ENCODE measurements at places on chromosomes 7 and 10. TPM values are rescaled to one million over a fixed set of nuclear protein-coding genes. Genes with fewer than 3 reads are reported as not detected.

GRCh38 chr10:97483921-97484320, 14.3 kb downstream of the MMS19 start:
- H3K27ac ChIP-seq, result no peak overlapping the region
- no peak overlapping the region for H3K4me3 ChIP-seq
- no peaks in the 10 kb centered on the region for H3K27me3 ChIP-seq

DNA sequence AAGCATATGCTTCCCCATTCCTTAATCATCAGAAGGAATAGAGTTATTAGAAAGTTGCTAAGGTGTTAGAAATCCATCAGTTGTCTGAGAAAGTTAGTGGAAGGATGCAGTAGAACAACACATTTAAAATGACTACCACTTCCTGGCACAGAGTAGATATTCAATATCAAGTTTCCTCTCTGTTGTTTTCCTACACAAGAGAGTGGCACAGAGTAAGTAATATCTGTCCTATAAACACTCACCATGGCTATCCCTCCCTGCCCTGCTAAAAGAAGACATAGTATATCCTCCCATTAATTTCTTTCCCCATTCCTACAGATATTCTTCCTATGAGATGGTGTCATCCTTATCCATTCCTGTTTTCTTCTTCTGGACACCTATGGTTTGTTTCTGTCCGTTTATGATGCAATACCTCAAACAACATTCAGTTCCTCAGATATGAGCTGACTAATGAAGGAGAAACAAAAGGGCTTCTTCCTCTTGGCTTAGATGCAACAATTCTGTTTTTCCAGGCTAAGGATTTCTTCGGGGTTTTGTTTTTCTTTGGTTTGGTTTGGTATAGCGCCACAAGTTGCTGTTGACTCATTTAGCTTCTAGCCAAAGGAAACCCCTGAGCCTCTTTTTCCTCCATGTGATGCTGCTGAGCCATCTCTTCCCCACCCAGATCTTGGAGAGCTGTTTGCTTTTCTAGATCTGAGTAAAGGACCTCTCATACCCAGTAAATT, 32.9 kb upstream of the BPGM start:
- H3K4me1 ChIP-seq, result peaks cover 12% of the 10 kb centered on the region
- peaks cover 20% of the 10 kb centered on the region for H3K27me3 ChIP-seq
- H3K36me3 ChIP-seq, result no peaks in the 10 kb centered on the region

- H3K27ac ChIP-seq, result no peak overlapping the region
- no peak overlapping the region for H3K4me3 ChIP-seq
- no peaks in the 10 kb centered on the region for H3K27me3 ChIP-seq
- H3K36me3 ChIP-seq, result no peaks in the 10 kb centered on the region
- no peaks in the 10 kb centered on the region for H3K4me1 ChIP-seq
Measured at GRCh38 chr10:45407542-45407941, 33.5 kb downstream of the ALOX5 start.

DNA sequence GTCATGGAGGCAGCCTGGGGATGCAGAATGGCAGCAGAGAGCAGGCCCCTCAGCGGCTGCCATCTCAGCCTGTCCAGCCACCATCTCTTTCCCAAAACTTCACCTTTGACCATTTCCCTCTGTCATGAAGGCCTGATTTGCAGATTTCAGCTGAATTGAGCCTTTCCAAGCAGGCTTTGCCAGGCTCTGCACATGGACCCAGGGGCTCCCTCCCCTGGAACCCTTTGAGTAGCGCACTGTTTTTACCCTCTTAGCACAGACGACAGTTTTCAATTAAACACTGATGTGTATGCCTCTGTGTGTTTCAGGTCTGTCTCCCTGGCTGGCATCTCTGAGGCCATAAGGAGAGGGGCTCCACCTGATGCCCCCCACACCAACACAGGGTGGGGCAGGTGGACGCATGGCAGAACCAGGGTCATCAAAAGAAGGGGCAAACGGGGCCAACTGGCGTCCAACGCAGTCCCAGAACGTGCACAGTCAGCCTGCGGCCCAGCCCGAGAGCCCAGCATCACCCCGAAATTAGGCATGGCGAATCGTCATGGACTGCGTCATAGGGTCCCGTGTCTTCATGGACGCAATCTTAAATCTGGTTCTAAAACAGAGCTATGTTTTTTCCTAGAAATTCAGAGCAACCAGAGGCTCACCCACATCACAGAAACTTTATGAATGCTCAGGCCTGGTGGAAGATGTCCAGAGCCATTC, 185.0 kb upstream of the TCERG1L start:
- H3K27me3 ChIP-seq, result peaks cover 31% of the 10 kb centered on the region
- DNase-seq, result no peak
- no peaks in the 10 kb centered on the region for H3K36me3 ChIP-seq
- H3K27ac ChIP-seq, result no peak overlapping the region

DNA sequence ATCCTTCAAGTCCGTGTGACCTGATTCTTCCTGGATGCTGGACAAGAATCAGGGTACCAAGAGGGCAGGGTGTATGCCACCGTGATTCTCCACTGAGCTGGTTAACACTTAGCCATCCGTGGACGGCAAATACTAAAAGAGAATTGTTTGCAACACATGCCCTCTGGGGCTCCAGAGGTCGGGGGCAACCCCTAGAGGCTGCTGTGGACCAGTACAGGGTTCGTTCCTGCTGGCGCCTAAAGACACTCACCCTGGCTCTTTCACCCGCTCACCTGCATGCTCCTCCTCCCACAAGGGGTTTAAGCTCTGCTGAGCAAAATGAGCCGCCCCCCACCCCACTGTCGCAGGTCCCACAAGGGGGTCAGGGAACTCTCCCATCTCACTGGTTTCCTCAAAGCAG, 148.7 kb upstream of the ITGB1 start:
- no peaks in the 10 kb centered on the region for H3K27me3 ChIP-seq
- H3K4me1 ChIP-seq, result no peaks in the 10 kb centered on the region
- DNase-seq, result no peak
- H3K36me3 ChIP-seq, result peaks cover 4% of the 10 kb centered on the region
- no peak overlapping the region for H3K4me3 ChIP-seq
- H3K27ac ChIP-seq, result no peak overlapping the region

DNA sequence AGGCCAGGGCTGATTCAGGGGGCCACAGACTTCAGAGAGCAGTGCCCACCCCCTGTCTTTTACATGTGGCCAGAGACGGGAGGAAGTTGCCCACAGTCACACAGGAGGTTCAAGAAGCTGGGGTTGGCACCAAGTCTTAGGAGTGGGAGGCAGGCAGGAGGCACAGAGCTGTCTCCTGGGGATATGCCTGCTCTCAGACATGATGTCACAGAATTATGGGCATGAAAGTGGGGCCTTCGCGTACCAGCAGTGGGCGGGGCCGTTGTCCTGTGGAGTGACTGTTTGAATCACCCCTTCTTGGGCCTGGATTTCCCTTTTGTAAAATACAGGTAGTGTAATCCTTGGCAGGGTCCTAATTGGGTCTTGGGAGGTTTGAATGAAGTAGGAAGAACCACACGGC, 81.2 kb upstream of the PPIF start:
- H3K4me3 ChIP-seq, result no peak overlapping the region
- no peaks in the 10 kb centered on the region for H3K27me3 ChIP-seq
- H3K36me3 ChIP-seq, result peaks cover 15% of the 10 kb centered on the region
- DNase-seq, result no peak
- peaks cover 30% of the 10 kb centered on the region for H3K4me1 ChIP-seq

DNA sequence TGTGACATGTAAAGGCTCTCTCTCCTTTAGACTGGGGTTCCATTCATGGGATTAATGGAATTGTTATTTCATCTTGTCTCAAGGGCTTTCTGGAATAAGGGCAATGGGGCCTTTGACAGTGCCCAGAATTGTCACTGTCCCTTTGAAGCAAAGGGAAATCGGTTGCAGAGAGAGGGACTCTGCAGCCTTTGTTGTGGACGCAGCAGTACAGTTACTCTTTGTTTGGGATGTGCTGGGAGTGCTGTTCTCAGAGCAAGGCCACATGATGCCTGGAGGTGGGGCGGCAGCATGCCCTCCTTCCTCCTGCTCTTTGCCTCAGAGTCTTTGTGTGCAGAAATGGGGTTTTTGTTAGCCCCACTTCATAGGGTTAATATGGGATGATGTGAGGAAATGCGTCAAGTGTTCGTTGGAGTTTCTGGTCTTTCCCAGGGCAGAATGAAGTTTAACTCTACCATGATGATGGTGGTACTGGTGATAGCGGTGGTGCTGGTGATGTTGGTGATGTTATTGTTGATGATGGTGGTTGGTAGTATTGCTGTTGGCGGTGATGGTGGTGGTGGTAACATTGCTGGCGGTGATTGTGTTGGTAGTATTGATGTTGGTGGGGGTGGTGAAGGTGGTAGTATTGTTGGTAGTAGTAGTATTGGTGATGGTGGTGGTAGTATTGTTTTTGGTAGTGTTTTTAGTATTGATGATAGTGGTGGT, 45.3 kb downstream of the DOCK1 start:
- H3K4me1 ChIP-seq, result no peaks in the 10 kb centered on the region
- H3K4me3 ChIP-seq, result no peak overlapping the region
- no peaks in the 10 kb centered on the region for H3K27me3 ChIP-seq
- H3K36me3 ChIP-seq, result no peaks in the 10 kb centered on the region
- no peak overlapping the region for H3K27ac ChIP-seq
- no peak for DNase-seq

GRCh38 chr10:79053481-79054202, 15.1 kb upstream of the ZMIZ1 start:
- no peak for DNase-seq
- H3K36me3 ChIP-seq, result no peaks in the 10 kb centered on the region
- no peak overlapping the region for H3K4me3 ChIP-seq
- peaks cover 5% of the 10 kb centered on the region for H3K4me1 ChIP-seq

- H3K27me3 ChIP-seq, result no peaks in the 10 kb centered on the region
- no peak overlapping the region for H3K4me3 ChIP-seq
- DNase-seq, result peak; percentile 43
- no peak overlapping the region for H3K27ac ChIP-seq
Measured at GRCh38 chr7:30148951-30149459, 14.2 kb downstream of the MTURN start.

Gene BMPER
- not detected for total RNA-seq

Gene CCL24
- 0.68 TPM for total RNA-seq

Gene GDF2
- total RNA-seq, result not detected

Gene SLC26A3
- not detected for total RNA-seq

Gene KMT2C
- 71.1 TPM for total RNA-seq

Gene DIP2C
- 13.2 TPM for total RNA-seq

Measured in Calu3 (cell line).